ENCODE measurements at places on chromosomes 5 and 9. TPM values are rescaled to one million over a fixed set of nuclear protein-coding genes. Genes with fewer than 3 reads are reported as not detected.
A peak's percentile ranks its signal among the peaks of the same experiment; 100 is the strongest.

SPATA31E1 gene
- not detected for polyA plus RNA-seq

IRX1 gene
- polyA plus RNA-seq, result 53.8 TPM

GGTA1 gene
- polyA plus RNA-seq, result 4.3 TPM

LCN2 gene
- 0.78 TPM for polyA plus RNA-seq

TLE1 gene
- 67.6 TPM for polyA plus RNA-seq

CACNA1B gene
- polyA plus RNA-seq, result 0.26 TPM

PCDHGA9 gene
- 4.8 TPM for polyA plus RNA-seq

LCNL1 gene
- 0.38 TPM for polyA plus RNA-seq

HIGD2A gene
- 127 TPM for polyA plus RNA-seq

PLCXD3 gene
- polyA plus RNA-seq, result 0.26 TPM

ACER2 gene
- polyA plus RNA-seq, result 13.9 TPM

DRD1 gene
- 0.01 TPM for polyA plus RNA-seq

SLCO6A1 gene
- polyA plus RNA-seq, result not detected

EPB41L4A gene
- polyA plus RNA-seq, result 24.5 TPM

FBN2 gene
- 88.7 TPM for polyA plus RNA-seq

FOXI1 gene
- polyA plus RNA-seq, result 5.8 TPM

TMOD1 gene
- polyA plus RNA-seq, result 1.6 TPM

GPR21 gene
- polyA plus RNA-seq, result 0.25 TPM

DNA sequence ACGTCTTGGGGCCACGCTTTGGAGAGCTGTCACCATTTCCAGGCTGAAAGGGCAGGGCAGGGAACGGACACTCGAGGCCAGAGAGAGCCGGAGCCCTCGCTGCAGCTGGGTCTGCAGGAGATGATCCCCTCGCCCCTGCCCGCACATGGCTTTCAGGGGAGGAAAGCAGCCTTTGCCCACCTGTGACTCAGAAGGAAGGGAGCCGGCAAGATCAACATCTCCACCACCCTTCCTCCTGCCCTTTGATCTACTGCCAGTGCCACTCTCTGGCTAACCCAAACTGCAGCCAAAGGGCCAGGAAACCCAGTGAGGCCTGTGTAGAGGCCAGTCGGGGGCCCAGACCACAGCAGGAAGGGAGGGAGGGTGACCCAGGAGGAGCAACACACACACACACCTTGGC is 137.1 kb upstream of the ERCC6L2 start:
- DNase-seq, result no peak

DNA sequence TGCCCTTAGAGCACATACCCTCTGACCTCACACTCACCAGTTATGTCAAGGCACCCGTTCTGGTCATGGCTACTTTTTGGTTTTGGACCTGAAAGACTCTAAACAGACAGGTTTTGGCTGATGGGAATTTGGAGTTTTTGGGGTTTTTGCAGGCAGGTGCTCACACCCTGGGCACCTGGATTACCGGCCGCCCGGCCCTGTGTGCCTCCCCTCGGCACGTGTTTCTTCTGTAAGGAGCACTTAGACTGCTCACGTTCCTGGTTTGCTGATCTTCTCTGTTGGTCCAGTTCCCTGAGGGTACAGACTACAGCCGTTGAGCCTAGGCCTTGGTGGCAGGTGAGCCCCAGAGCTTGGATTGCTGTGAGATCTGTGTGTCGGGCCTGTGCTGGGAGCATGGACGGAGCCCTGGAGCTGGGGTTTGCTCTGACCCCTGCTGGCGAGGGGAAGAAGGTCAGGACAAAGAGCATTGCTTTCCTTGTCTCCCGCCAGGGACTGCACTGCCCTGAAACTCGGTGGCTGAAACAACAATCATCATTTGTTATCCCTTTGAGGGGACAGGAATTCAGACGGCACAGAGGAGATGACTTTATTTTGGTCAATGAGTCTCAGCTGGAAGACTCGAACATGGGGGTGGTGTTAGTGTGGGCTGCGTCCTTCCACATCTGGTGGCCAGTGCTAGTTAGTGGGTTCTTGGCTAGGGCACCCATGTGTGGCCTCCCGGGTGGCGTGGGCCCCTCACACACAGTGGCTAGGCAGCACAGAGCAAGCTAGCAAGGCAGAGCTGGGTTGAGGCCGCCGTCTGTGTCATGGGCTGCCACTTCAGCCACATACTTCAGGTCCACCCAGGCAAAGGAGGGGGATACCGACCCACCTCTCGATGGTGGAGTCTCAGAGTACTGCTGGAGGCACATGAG is 76.4 kb downstream of the EHMT1 start:
- no peak for DNase-seq

- no peak for DNase-seq
Observed at GRCh38 chr9:78133751-78134150, 102.1 kb upstream of the CEP78 start.

GRCh38 chr5:154519359-154519758 is 41.3 kb upstream of the HAND1 start:
- no peak for DNase-seq

- DNase-seq, result no peak
Observed at GRCh38 chr9:37210737-37211523, 90.6 kb downstream of the ZCCHC7 start.

GRCh38 chr9:37390759-37391158 is 31.7 kb upstream of the GRHPR start:
- DNase-seq, result no peak

GRCh38 chr5:72018143-72018803 is 89.0 kb upstream of the MAP1B start:
- peak; percentile 23 for DNase-seq

DNA sequence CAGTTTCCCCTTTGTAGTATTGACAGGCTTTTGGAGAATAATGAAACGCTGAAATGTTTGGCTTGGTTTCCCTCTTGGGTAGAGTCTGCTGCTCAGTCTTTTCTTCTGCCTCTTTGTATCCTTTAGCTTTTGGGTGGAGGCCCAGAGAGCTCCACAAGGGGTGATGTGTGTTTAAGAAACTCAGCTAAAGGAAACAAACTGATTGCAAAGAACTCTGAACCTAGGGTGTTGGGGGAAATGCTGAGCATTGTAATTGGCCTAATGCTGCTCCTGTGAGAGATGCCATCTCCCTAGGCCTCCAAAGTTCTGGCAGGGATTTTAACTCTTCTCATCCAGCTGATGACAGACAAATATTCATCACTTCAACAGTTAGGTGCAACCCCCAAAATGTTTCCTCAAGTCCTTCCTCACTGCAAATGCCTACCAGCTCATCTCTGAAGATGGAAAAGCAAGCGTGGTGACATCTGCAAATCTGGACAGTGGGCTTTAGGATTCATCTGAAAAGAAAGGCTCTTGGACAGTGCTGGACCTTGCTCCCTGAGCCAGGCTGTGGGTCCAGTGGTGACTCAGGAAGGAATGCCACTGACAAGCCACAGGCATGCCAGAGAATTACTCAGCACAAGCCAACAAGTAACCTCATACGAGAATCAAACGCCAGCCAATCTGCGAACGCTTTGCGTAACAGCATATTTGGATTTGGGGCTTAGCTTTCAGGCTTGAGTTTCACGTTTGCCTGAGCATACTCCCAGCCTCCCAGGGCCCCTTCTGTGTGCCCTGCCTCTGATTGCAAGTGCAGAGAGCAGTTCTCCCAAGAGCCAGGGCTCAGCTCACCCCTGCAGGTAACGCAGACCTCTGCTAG is 30.5 kb upstream of the ZSWIM6 start:
- DNase-seq, result no peak

GRCh38 chr9:127927201-127927987 is 3.2 kb downstream of the PIP5KL1 start:
- DNase-seq, result no peak

DNA sequence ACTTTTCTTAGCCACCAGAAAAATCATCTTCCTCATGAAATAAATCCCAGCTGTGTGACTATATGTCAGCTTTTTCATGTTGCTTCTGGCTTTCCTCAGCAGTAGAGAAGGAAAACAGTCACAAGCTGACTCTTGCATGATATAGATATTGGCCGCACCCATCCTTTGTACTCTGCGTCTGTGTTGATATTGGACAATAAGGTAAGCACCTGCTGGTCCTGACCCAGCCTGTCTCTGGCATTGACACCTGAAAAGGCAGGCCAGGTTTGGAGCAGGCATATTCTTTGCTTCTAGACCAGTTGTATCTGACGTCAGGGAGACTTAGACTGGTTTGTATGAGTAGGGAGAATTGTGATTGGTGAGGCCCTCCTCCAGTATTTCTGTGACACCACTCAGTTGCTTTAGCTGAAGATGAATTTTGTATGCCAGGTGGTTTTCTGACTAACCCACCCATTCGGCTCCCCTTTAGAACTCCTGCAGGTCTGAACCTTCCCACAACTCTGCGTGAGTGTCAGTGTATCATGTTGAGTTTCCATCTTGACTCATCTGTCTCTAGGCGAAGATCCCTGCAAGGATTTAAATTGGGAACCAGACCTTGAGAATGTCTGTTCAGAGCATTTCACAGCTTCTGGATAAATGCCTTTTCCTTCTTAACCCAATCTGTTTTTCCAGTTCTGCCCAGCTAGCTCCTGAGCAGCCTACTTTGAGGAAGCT is 151.2 kb upstream of the RUSC2 start:
- no peak for DNase-seq

DNA sequence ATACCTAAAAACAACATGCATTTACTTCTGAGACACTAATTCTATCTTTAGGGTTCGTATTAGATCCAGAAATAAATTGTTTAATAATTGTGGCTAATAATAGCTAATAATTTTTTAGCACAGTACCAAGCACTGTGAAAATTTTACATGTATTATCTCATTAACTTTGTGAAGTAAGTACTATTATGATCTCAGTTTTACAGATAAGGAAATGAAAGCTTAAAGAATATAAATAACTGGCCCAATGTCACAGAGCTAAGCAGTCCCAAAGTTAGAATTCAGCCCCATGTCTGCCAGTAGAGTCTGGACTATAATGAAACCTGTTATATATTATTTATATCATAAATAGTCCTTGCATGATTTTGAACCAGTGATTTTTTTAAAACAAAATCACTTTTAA is 163.3 kb downstream of the NIPBL start:
- no peak for DNase-seq

DNA sequence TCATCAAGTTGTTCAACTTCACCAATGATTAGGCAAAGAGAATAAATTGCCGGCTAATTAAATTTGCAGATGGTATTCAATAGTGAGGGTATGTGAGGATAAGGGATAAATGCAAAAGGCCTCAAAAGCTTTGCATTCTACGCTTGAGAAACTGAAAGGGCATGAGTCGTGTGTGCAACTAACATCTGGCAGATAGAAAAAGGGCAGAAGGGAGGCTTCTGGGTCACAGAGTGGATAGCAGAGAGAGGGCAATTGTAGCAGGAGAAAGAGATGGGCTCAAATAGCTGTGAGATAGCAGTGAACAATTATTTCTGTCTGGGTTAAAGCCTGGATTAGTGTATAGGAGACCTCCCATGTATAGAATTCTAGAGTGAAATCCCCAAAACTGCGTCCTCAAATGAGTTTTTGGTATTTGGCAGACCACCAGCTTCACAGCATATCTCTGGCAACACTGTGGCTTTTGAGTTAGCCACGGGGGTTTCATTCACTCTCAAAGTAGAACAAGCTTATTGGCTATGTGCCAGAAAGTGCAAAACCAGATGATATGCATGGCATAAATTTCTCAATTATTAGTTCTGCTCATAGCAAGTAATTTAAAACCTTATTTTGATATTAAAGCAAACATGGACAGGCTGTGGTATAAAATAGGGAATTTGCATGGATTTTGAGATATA is 586.3 kb downstream of the BRINP1 start:
- DNase-seq, result no peak

GRCh38 chr9:16626577-16627130 is 243.8 kb downstream of the BNC2 start:
- DNase-seq, result no peak

DNA sequence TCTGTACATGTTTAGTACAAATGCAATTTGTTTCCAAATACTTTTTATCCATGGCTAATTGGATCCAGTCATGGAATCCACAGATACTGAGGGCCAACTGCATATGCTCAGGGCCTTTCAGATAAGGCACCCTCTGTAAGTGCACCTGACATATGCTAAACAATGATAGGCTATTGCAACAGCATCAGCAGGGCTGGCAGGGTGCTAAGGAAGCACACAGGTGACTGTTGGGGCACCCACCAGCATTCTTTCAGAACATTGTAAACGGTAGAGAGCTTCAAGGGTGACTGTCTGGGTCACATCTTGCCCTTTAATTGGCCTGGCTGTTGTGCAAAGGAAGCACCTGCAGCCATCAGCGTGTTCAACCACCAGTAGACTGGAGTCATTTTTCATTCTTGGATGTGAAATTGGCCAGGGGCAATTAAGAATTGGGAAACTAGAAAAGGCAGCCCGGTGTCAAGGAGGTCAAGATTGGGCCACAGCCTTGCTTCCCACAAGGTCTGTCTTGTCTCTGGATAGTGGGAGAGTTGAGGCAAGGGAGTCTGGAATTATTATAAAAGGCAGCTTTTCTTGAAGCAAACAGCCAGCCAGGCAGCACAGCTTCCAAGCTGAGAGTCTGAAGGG is 129.3 kb upstream of the RAI14 start:
- no peak for DNase-seq

GRCh38 chr5:108124596-108124995 is 257.3 kb downstream of the FBXL17 start:
- DNase-seq, result no peak

- DNase-seq, result peak; percentile 16
Observed at GRCh38 chr9:113993838-113994540, 84.1 kb downstream of the AMBP start.

DNA sequence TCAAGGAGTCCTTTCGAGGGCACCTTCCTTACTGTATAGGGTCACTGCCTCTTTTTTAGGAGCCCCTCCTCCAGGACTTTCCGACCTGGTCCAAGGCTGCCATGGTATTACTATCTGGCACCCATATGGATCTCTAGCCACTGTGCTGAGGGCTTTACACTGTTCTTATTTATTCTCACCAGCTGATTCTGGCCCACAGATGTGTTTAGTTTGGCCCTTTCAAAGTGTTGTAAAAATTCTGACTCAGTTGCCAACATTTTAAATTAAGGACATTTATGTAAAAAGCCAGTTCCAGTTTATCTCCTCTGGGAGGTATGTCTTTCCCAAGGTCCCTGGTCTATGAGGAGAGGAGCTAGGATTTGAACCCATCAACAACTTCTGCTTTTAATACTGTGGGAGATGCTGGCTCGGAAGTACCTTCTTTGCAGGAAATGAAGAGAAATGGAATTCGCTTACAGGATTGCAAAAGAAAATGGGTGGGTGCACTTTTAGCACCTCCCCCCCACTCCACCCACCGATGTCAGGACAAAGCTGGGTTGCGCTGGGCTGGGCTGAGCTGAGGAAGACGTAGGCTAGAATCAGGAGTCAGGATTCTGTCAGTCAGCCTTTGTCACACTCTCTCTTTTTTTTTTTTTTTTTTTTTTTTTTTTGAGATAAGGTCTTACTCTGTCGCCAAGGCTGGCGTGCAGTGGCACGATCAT is 7.8 kb downstream of the JADE2 start:
- DNase-seq, result no peak

DNA sequence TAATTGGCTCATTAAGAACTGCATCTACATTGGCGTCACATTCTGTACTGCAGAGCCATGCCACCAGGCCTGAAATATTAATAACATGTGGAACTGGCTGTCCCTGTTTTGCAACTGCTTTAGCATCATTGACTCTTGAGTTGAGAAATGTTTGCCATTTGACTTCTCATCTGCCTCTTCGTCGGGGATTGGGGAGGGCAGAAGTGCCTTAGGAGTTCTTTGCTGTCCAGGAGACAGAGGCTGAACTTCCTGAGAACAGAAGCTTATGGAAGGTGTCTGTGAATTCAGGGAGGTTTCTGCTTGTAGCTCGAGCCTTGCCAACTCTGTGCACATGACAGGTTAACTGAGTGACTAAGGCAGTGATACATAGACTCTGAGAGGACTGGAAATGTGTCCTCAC is 265.0 kb downstream of the KIF4B start:
- no peak for DNase-seq
